ENCODE measurements at places on chromosomes 2 and 18. TPM values are rescaled to one million over a fixed set of nuclear protein-coding genes. Genes with fewer than 3 reads are reported as not detected.

CDCA7 gene
- 0.34 TPM for polyA plus RNA-seq

GREB1 gene
- 6.2 TPM for polyA plus RNA-seq

TTC21B gene
- 5.6 TPM for polyA plus RNA-seq

NAPG gene
- 11.1 TPM for polyA plus RNA-seq

RMDN2 gene
- 6.6 TPM for polyA plus RNA-seq

MYO7B gene
- polyA plus RNA-seq: 0.80 TPM

- DNase-seq: no peak
Observed at GRCh38 chr2:137511526-137511925, 452.7 kb upstream of the HNMT start.

- DNase-seq: peak; percentile 62
Observed at GRCh38 chr18:74499633-74500032, 3.5 kb downstream of the CNDP2 start.

DNA sequence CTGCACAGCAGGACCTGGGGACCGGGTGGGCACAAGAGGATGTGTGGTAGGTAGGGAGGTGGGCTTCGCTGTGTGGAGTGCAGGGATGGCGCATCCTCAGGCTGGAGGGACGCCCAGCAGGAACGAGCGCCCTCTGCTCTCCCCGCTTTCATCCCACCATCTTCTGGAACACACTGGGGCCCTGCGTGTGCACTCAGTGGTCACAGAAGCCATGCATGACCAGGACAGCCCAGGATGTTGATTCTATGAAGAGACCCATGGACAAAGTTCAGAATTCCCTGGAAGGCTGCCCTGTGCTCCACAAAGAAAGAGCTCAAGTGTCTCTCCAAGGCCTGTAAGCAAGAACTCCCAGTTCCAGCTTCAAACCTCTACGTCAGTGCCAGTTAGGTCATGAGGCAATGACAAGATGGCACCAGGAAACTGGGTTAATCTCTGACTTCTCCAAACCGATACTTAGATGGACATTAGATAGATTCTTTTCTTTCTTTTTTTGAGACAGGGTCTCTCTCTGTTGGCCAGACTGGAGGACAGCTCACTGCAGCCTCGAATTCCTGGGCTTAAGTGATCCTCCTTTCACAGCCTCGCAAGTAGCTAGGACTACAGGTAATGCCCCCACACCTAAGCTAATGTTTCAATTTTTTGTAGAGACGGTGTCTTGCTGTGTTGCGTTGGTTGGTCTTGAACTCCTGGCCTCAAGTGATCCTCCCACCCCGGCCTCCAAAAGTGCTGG, 3.4 kb downstream of the SLC66A2 start:
- DNase-seq: no peak

- DNase-seq: no peak
Observed at GRCh38 chr18:2612996-2613395, 41.6 kb downstream of the NDC80 start.

GRCh38 chr2:236568068-236568921, 1.3 kb upstream of the ACKR3 start:
- DNase-seq: peak; percentile 54

- DNase-seq: no peak
Observed at GRCh38 chr2:140604788-140605187, 1526.0 kb downstream of the LRP1B start.

- DNase-seq: no peak
Observed at GRCh38 chr18:41326311-41326710, 628.7 kb upstream of the PIK3C3 start.

DNA sequence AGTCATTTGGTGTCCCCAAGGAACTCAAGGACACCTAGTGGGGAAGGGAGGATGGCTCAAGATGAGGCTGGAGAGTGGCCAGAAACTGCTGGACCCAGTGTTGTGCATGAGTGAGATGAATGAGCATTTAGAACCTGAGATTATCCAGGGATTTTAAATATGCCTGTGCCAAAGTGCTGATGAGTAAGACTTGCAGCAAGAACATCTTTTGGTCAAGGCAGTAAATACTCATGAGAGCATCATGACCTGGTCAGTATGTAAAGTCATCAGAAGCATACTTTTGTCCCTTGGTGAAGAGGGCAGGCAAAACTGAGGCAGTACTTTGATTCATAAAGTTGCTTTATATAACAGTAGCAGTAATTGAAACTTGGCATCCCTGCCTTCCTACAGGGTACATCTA, 3.1 kb upstream of the SPP2 start:
- no peak for DNase-seq

DNA sequence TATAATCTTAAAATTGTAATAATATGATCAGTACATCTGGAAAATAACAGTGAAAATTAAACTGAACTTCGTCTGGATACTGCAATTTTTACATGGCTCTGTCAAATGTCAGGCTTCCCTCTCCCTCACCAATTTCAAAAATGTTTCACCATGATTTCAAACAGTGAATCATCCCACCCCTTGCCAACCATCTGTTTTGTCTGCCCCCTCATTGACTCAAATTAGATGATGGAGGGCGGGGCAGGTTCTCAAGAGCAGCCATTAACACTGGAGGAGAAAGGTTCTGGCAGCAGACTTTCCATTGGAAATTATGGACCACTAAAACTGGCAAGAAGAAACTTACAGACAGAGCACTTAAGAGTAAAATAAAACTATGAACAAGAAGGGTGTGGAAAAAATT, 1195.7 kb upstream of the ZEB2 start:
- no peak for DNase-seq

- no peak for DNase-seq
Observed at GRCh38 chr2:130875935-130876334, 39.2 kb downstream of the ARHGEF4 start.

GRCh38 chr2:217142649-217143266, 282.9 kb upstream of the TNP1 start:
- no peak for DNase-seq

DNA sequence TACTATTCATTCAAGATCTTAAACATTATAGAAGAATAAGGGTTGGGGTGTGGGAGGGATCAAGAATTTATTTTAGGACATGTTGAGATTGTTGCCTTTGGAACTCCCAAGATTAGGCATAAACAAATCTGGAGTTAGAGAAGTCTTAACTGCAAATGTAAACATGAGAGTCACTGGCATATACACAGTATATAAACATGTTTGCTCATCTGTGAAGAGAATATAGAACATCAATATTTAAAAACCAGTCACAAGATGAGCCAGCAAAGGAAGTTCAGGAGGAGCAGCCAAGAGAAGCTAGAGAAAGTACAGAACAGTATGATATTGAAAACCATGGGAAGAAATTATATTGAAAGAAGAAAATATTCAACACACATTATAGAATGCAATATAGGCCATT, 638.6 kb upstream of the SLC39A10 start:
- no peak for DNase-seq

DNA sequence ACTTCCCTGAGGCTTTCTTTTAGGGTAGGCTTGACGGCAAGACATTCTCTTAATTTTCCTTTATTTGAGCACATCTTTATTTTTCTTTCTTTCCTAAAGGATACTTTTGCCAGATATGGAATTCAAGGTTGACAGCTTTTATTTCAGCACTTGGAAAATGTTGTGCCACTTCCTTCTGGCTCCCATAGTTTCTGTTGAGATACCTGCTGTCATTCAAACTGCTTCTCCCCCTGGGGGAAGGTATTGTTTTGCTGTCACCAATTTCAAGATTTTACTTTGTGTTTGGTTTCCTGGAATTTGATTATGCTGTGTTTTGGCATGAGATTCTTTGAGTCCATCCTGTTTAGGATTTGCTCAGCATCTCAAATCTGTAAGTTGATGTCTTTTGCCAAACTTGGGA, 39.1 kb upstream of the TWIST2 start:
- DNase-seq: no peak

DNA sequence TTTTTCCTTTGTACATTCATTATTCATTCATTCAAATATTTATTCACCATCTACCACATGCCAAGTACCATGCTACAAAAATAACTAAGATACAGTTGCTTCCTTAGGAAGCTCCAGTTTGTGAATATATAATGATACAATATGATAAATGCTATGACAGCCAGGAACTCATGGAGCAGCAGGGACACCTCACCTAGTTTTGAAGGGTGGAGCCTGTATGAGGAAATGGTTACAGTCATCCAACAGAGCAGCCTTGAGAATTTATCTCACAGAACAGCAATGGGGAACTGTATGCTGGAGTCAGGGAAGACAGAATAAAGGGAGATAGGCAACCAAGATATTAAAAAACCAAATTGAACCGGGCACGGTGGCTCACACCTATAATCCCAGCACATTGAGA, 124.0 kb downstream of the OSBPL1A start:
- DNase-seq: no peak

DNA sequence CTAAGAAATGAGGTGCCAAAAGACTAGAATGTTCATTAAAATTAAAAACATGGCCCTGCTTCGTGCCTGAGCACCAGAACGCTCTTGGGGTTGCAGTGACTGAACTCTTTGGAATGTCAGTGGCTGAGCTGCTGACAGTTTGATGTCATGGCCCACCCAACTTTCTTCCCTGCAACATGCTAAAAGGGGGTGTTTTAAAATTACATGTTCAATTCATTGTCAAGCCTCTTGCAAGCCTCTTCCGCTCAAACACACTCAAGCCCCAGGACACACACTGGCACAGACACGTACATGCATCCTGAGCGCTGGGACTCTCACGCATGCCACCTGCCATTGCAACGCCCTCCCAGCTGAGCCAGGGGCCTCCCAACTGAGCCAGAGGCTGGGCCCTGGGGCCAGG, 12.6 kb downstream of the RUFY4 start:
- DNase-seq: no peak

Measured in pancreas (tissue), 10 donors.